ENCODE measurements at places on chromosomes 16 and 17.
A peak's percentile ranks its signal among the peaks of the same experiment; 100 is the strongest.

- no peaks in the 10 kb centered on the region for H3K36me3 ChIP-seq
- peaks cover 18% of the 10 kb centered on the region for H3K27me3 ChIP-seq
- no peaks in the 10 kb centered on the region for H3K4me1 ChIP-seq
Measured at GRCh38 chr17:79537686-79538085, 73.2 kb downstream of the RBFOX3 start.

DNA sequence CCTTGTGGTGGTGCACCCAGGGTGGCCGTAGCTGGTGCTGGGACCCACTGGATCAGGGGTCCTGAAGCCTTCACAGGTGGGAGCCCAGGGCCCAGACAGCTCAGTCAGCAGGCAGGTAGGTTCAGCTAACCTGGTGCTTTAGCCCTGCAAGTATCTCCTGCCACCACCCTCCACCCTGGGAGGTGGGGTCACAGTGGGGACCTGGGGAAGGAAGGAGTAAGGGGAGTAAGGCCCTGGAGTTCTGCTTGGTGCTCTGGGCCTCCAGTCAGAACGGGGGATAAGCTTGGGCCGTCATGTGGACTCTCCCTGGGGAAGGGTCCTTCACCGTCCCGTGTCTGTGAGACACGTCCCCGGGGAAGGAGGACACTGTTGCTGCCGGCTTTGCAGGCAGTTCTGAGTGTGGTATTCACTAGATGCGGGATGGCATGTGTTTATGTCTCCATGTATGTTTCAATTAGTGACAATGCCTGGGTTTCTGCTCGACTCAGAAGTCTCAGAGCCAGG lies 20.7 kb downstream of the SGSM2 start:
- peaks cover 15% of the 10 kb centered on the region for H3K36me3 ChIP-seq
- no peak overlapping the region for H3K27ac ChIP-seq
- H3K4me3 ChIP-seq: no peak overlapping the region
- no peaks in the 10 kb centered on the region for H3K27me3 ChIP-seq
- no peak for DNase-seq

- no peak overlapping the region for H3K4me3 ChIP-seq
- peak overlapping the region; percentile 43 for H3K27ac ChIP-seq
- no peak for DNase-seq
- H3K36me3 ChIP-seq: no peaks in the 10 kb centered on the region
Measured at GRCh38 chr17:73357981-73358380, 46.2 kb upstream of the CDC42EP4 start.

- DNase-seq: no peak
- H3K27ac ChIP-seq: no peak overlapping the region
- H3K4me3 ChIP-seq: no peak overlapping the region
- no peaks in the 10 kb centered on the region for H3K36me3 ChIP-seq
- no peaks in the 10 kb centered on the region for H3K27me3 ChIP-seq
Measured at GRCh38 chr17:63932721-63933120, 590 bp upstream of the CD79B start.

DNA sequence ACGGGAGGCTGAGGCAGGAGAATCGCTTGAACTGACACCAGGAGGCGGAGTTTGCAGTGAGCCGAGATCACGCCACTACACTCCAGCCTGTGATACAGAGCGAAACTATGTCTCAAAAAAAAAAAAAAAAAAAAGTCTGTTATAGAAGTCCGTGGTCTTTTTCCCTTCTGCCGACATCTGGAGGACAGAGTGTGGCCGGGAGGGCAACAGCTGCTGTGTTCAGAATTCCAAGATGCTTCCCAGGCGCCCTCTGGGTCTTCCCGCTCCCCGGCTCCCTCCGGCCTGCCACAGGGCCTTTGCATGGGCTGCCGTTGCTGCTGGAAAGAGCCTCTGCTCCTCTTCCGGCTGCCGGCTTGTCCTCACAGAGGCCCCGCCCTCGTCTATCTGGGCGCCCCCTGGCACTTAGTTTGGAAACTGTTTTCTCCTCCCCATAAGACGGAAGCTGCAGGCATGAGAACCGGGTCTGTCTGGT lies 2.4 kb upstream of the CACNA1H start:
- H3K4me3 ChIP-seq: no peak overlapping the region
- peaks cover 10% of the 10 kb centered on the region for H3K4me1 ChIP-seq
- H3K27me3 ChIP-seq: peaks cover 32% of the 10 kb centered on the region
- no peak overlapping the region for H3K27ac ChIP-seq
- DNase-seq: no peak

GRCh38 chr16:2230376-2230775 lies 5.9 kb upstream of the DNASE1L2 start:
- peaks cover 6% of the 10 kb centered on the region for H3K4me1 ChIP-seq
- peaks cover 4% of the 10 kb centered on the region for H3K27me3 ChIP-seq
- H3K4me3 ChIP-seq: no peak overlapping the region
- DNase-seq: no peak

GRCh38 chr16:86087896-86088230 lies 188.9 kb downstream of the IRF8 start:
- no peaks in the 10 kb centered on the region for H3K27me3 ChIP-seq
- H3K36me3 ChIP-seq: no peaks in the 10 kb centered on the region
- H3K4me1 ChIP-seq: peaks cover 11% of the 10 kb centered on the region
- no peak overlapping the region for H3K4me3 ChIP-seq

DNA sequence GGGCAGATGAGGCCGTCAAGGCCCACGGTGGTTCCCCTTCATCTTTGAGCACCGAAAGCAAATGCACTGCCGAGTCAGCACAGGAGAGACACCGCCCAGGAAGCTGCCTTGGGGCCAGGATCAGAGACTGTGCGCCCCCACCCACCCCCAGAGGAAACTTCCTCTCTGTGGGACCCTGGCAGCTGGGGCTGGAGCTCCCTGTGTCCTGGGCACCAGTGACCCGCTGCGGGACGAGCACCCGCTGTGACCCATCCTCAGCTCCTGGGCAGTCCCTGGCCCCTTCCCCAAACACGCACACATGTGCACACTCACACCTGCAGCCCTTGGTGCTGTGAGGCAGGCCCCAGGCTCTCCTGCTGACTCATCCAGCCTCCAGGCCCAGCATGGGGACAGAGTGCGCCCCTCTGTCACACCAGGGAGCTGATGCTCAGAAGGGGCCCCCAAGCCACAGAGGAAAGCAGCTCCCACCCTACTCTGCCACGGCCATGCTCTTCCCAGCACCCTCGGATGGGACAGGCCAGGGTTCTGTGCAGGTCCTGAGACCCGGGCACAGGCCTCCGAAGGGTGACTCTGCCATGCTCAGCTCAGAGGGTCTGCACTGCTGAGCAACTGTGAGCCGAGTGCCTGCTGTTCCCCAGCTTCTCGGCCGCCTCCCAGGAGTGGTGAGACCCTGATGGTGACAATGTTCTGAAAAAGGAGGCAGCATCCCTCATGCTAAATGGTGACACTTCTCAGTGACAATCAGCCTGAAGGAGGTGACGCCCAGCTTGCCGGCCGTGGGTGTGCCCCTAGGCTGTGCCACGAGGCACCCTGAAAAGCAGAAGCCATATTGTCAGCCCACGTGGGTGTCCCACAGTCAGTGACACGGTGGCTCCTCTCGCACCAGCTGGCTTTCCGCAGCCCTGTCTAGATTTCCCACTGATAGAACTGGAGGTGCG lies 3.6 kb downstream of the PIEZO1 start:
- DNase-seq: peak; percentile 59
- no peaks in the 10 kb centered on the region for H3K27me3 ChIP-seq
- no peak overlapping the region for H3K27ac ChIP-seq

- no peaks in the 10 kb centered on the region for H3K36me3 ChIP-seq
- DNase-seq: no peak
- H3K27ac ChIP-seq: no peak overlapping the region
- H3K4me1 ChIP-seq: no peaks in the 10 kb centered on the region
- H3K27me3 ChIP-seq: peaks cover 4% of the 10 kb centered on the region
- H3K4me3 ChIP-seq: no peak overlapping the region
Measured at GRCh38 chr16:87149051-87149450, 168.1 kb downstream of the C16orf95 start.

- H3K4me1 ChIP-seq: peaks cover 28% of the 10 kb centered on the region
- H3K27ac ChIP-seq: no peak overlapping the region
- no peaks in the 10 kb centered on the region for H3K36me3 ChIP-seq
Measured at GRCh38 chr17:7177954-7178477, 1.2 kb downstream of the ASGR1 start.

DNA sequence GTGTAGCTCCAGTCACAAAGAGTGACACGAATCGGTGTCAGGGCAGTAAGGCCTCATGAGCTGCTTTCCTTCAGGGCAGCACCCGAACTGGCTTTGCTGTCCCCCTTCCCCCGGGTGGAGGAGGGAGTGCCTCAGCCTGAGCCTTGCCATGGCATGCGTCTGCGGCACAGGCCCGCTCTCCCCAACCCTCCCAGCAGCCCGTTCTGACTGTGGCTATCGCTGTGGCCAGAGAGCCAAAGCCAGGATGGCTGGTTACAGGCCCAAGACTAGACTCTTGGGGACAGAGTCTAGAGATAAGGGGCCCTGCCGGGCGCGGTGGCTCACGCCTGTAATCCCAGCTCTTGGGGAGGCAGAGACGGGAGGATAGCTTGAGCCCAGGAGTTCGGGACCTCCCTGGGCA lies 25.9 kb downstream of the CLUH start:
- H3K27ac ChIP-seq: no peak overlapping the region
- no peak overlapping the region for H3K4me3 ChIP-seq
- peaks cover 41% of the 10 kb centered on the region for H3K36me3 ChIP-seq
- DNase-seq: no peak

DNA sequence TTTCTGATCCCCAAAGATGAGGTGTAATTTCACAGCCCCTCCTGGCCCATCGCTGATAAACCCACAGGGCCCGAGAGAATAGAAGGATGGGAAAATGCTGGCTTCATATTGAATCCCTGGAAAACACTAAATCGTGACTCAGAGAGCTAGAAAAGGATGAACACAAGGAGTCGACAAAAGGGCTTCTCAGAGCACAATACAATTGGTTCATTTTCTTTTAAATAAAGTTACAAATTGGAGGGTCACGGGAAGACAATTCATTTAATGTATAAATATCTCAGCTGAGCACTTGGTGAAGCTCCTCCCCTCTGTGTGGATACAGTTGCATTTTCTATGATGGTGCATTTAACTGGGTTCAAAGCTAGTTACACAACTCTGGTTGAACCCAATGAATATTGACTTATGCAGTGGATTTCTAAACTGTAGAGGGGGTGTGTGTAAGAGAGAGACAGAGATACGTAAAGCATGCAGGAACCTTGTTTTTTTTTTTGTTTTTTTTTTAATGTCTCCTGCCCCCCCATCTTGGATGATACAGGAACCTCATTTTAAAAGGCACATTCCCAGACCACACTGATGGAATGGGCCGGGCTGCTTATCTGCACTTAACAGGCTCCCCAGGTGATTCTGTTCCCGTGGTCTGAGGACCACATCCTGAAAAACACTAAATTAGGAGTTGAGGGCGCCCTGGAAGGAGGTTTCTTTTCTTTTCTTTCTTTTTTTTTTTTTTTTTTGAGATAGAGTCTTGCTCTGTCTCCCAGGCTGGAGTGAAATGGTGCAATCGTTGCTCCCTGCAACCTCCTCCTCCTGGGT lies 14.1 kb downstream of the TTYH2 start:
- H3K4me1 ChIP-seq: no peaks in the 10 kb centered on the region
- no peak for DNase-seq
- peaks cover 61% of the 10 kb centered on the region for H3K36me3 ChIP-seq
- no peak overlapping the region for H3K4me3 ChIP-seq
- H3K27me3 ChIP-seq: no peaks in the 10 kb centered on the region
- no peak overlapping the region for H3K27ac ChIP-seq

- peak overlapping the region; percentile 63 for H3K27ac ChIP-seq
- peaks cover 27% of the 10 kb centered on the region for H3K36me3 ChIP-seq
- DNase-seq: peak; percentile 28
- H3K4me1 ChIP-seq: peaks cover 38% of the 10 kb centered on the region
- no peak overlapping the region for H3K4me3 ChIP-seq
- H3K27me3 ChIP-seq: no peaks in the 10 kb centered on the region
Measured at GRCh38 chr16:70746040-70746707, 54.8 kb downstream of the VAC14 start.

All from large intestine (tissue), 12 donors.